ENCODE measurements at places on chromosomes 7 and 10. TPM values are rescaled to one million over a fixed set of nuclear protein-coding genes. Genes with fewer than 3 reads are reported as not detected.

DNA sequence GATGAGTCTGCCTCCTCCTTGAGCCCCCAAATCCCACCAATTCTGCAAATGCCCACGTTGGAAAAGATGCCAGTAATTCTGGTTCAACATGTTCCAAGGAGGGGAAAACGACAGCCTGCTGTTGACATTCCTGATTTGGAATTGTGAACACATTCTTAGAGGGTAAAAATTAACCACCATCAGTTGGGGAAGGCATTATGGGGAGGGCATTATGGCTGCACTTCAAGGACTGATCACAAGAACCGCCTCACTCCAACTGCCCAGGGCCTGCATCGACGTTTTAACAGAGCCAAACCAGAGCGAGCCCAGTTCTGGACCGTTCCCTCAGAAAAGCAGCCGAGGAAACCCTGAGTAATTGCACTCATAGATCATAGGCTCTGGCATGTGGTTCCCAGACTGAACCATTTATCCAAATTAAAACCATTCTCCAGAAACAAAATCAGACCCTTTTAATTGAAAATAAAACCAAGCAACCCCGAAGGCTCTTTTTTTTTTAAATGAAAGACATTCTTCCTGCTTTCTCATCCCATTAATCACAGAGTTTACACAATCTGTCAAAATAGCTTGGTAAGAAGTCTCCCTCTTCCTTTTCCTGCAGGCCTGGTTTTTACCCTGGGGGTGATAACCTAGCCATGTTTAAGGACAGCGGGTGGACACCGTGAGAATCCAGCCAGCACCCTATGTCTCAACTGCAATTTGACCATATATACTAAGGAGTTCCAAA is 8.0 kb downstream of the TNS3 start:
- H3K36me3 ChIP-seq, result no peaks in the 10 kb centered on the region
- peaks cover 93% of the 10 kb centered on the region for H3K4me1 ChIP-seq

DNA sequence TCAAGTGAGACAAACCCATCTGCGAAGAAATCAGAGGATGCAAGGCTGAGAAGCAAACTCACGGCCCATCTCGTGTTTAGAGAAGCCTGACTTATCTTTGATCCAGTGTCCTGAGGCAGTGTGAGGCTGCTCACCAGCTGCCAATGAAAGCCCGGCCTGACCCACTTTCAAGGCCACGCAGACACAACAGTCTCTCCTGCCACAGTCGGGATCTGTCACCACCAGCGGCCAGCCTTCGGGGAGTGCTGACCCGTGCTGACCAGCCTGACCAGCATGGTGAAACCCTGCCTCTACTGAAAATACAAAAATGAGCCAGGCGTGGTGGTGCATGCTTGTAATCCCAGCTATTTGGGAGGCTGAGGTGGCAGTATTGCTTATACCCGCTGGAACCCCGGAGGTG is 7.4 kb upstream of the DNAJB6 start:
- H3K4me1 ChIP-seq, result no peaks in the 10 kb centered on the region
- DNase-seq, result no peak
- no peak overlapping the region for H3K27ac ChIP-seq
- no peaks in the 10 kb centered on the region for H3K36me3 ChIP-seq
- H3K4me3 ChIP-seq, result no peak overlapping the region

The CREB5 gene
- 8.4 TPM for polyA plus RNA-seq

- peaks cover 27% of the 10 kb centered on the region for H3K36me3 ChIP-seq
- H3K4me3 ChIP-seq, result no peak overlapping the region
- peaks cover 10% of the 10 kb centered on the region for H3K4me1 ChIP-seq
- peak overlapping the region; percentile 87 for H3K27ac ChIP-seq
Measured at GRCh38 chr7:44767912-44768627, 19.4 kb downstream of the ZMIZ2 start.

GRCh38 chr7:139861803-139862202 is 32.7 kb downstream of the TBXAS1 start:
- no peaks in the 10 kb centered on the region for H3K36me3 ChIP-seq
- no peak for DNase-seq
- no peak overlapping the region for H3K4me3 ChIP-seq
- H3K4me1 ChIP-seq, result no peaks in the 10 kb centered on the region
- H3K27ac ChIP-seq, result no peak overlapping the region

The OPN1SW gene
- not detected for polyA plus RNA-seq

DNA sequence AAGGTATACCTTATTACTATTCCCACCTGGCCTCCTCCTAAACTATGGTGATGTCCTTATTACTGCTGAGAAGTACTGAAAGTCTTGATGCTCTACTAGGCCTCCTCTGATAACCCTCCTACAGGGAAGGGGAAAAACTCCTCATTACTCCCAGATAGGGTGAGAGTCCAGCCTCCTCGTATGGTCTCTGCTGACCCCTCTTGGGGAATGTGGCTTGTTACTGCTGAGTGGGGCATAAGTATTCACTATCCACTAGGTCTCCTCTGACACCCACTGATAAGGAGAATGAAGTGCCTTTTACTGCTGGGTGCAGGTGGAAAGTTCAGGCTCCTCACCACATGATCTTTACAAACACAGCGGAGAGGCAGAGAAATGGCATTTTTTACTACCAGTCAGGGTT is 222.9 kb downstream of the CHRM2 start:
- H3K4me1 ChIP-seq, result no peaks in the 10 kb centered on the region
- H3K4me3 ChIP-seq, result no peak overlapping the region
- DNase-seq, result no peak

GRCh38 chr10:63115732-63116383 is 17.3 kb upstream of the NRBF2 start:
- no peak overlapping the region for H3K4me3 ChIP-seq
- H3K4me1 ChIP-seq, result no peaks in the 10 kb centered on the region
- DNase-seq, result peak; percentile 43
- no peaks in the 10 kb centered on the region for H3K27me3 ChIP-seq

The FLNC gene
- polyA plus RNA-seq, result 0.82 TPM

DNA sequence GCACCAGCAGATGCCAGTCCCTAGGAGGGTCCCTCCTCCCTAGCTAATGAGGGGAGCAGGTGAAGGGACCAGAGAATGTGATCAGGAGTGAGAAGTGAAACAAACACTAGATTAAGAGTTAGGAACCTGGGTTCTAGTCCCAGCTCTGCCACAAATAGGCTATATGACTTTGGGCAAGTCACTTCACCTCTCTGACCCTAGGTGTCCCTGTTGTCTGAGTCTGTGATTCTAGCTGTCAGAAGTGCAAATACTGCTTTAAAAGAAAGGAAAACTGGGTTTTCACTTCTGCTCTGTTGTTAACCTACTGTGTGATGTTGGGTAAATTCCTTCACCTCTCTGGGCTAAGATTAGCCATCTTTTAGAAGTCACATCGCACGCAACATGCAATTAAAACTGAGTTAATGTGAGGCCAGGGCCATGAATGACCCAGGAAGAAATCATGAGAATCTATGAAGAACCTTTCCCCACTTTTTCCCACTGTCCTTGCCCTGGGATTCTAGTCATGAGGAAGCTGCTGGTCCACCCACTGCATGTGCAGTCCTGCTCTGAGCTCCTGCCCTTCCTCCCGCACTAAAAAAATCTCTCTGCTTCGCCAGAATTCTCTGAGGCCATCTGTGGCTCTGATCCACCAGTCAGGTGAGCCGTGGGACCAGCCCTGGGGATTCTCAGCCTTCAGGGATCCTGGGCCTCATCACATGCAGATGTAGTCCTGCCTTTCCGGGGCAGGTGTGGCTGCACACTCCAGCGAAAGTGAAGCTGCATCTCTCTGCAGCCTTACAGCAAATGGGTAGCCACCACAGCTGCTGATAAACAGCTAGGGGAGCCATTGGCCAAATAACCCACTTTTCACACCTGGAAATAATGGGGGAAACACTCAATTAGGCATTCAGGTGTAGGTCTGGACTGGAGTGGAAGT is 181.7 kb downstream of the PLXNA4 start:
- no peaks in the 10 kb centered on the region for H3K36me3 ChIP-seq
- H3K27ac ChIP-seq, result no peak overlapping the region
- no peaks in the 10 kb centered on the region for H3K27me3 ChIP-seq
- DNase-seq, result no peak
- no peaks in the 10 kb centered on the region for H3K4me1 ChIP-seq

- no peaks in the 10 kb centered on the region for H3K36me3 ChIP-seq
- no peak overlapping the region for H3K4me3 ChIP-seq
Measured at GRCh38 chr7:129498021-129498420, 4.3 kb upstream of the SMKR1 start.

The MLXIPL gene
- polyA plus RNA-seq, result 176 TPM

DNA sequence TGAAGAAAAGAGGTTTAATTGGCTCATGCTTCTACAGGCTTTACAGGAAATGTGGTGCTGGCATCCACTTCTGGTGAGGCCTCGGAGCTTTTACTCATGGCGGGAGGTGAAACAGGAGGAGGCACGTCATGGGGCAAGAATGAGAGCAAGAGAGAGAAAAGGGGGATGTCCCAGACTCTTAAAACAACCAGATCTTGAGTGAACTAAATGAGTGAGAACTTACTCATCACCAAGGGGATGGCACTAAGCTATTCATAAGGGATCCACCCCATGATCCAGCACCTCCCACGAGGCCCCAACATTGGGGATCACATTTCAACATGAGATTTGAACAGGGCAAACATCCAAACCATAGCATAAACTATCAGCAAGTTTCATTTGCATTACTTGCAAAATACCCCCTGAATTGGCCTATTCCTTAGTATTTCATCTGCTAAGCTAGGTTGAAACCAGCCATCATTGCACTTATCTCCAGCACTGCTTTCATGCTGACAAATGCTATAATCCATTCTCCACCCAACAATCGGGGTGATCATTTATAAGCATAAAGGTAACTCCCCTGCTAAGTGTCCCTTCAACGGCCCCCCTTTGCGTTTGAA is 179.0 kb downstream of the NOC3L start:
- H3K27ac ChIP-seq, result no peak overlapping the region
- H3K36me3 ChIP-seq, result no peaks in the 10 kb centered on the region
- DNase-seq, result no peak
- H3K4me1 ChIP-seq, result no peaks in the 10 kb centered on the region
- no peaks in the 10 kb centered on the region for H3K27me3 ChIP-seq
- no peak overlapping the region for H3K4me3 ChIP-seq

- H3K27ac ChIP-seq, result no peak overlapping the region
- H3K27me3 ChIP-seq, result no peaks in the 10 kb centered on the region
- H3K4me1 ChIP-seq, result peaks cover 18% of the 10 kb centered on the region
Measured at GRCh38 chr10:12617191-12618175, 268.1 kb downstream of the CAMK1D start.

DNA sequence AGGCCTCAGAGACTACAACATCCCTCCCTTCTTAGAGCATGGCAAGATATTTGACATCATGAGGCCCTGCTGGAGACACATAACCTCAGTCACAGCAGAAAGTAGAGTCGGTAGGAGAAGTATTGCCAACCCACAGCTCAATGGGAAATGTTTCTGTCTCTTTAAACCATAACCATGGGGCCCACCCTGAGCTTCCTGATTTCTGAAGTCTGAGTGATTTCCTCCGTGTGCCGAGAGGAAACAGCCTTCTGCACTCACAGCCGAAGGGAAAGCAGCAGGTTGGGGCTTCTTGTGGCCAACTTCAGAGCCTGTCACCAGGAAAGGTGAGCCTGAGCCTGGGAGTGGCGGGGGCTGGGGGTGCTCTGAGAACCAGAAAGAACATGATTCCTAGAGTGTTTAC is at the start of gene GIMAP1:
Gene GIMAP1, plus strand, starts transcription at position 246 of the 400 bp plus-strand sequence. CDS start 2,435 bp downstream, outside the sequence.
- no peak within 1 kb of the TSS for H3K27ac ChIP-seq
- no peak within 1 kb of the TSS for H3K4me3 ChIP-seq
- no peaks in the 10 kb centered on the region for H3K4me1 ChIP-seq
- no peaks in the 10 kb centered on the region for H3K27me3 ChIP-seq
- H3K36me3 ChIP-seq, result no peaks in the 10 kb centered on the region

GRCh38 chr7:33559324-33559710 is 346.0 kb upstream of the BMPER start:
- no peaks in the 10 kb centered on the region for H3K27me3 ChIP-seq
- no peaks in the 10 kb centered on the region for H3K36me3 ChIP-seq
- no peak for DNase-seq
- no peaks in the 10 kb centered on the region for H3K4me1 ChIP-seq
- H3K27ac ChIP-seq, result no peak overlapping the region

DNA sequence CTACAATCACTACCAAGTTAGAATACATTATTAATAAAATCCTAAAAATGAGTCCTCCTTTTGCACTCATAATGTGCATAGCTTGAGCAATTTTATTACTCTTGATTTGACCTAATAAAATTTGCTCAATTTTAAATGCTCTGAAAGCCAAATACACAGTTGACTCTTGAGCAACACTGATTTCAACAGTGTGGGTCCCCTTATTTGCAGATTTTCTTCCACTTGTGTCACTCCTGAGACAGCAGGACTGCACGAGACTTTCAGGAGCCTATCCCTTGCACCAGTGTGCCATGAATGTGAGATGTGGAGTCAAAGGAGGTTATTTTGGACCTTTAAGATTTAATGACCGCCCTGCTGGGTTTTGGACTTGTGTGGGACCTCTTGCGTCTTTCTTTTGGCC is 23.2 kb downstream of the RNF216 start:
- no peak overlapping the region for H3K4me3 ChIP-seq
- H3K36me3 ChIP-seq, result no peaks in the 10 kb centered on the region
- H3K27ac ChIP-seq, result no peak overlapping the region
- DNase-seq, result no peak
- H3K27me3 ChIP-seq, result no peaks in the 10 kb centered on the region
- H3K4me1 ChIP-seq, result no peaks in the 10 kb centered on the region

The DYDC2 gene
- 0.15 TPM for polyA plus RNA-seq

- H3K27ac ChIP-seq, result no peak overlapping the region
- H3K4me1 ChIP-seq, result no peaks in the 10 kb centered on the region
- no peak for DNase-seq
- H3K36me3 ChIP-seq, result no peaks in the 10 kb centered on the region
- H3K27me3 ChIP-seq, result no peaks in the 10 kb centered on the region
Measured at GRCh38 chr10:33025039-33025438, 67.0 kb upstream of the ITGB1 start.

DNA sequence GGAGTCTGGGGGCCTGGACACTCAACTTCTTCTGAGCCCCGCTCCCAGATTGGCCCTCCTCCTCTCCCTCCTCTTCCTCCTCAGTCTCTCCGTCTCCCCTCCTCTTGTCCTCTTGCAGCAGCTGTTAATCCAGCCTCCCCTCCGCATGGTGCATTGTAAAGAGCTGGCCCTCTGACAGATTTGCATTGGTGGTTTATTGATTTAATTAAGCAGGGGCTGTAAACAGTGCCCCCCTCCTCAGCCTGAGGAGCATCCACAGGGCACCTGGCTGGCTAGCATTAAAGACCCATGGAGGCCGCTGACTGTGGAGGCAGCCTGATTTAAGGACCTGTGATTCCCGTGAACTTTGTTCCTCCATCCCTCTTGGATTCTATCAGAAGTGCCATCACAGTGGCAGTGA is 28.9 kb upstream of the PCBD1 start:
- DNase-seq, result no peak
- no peak overlapping the region for H3K27ac ChIP-seq
- no peak overlapping the region for H3K4me3 ChIP-seq
- no peaks in the 10 kb centered on the region for H3K27me3 ChIP-seq

The WDFY4 gene
- polyA plus RNA-seq, result 0.14 TPM

The ITPRIP gene
- polyA plus RNA-seq, result 1.8 TPM
